Body of pancreas (tissue), 4 donors: ENCODE measurements at places on chromosomes 4 and X. TPM values are rescaled to one million over a fixed set of nuclear protein-coding genes. Genes with fewer than 3 reads are reported as not detected.

Gene SSX4B
- not detected for total RNA-seq

Gene CFP
- not detected for total RNA-seq

Gene EVC
- 30.0 TPM for total RNA-seq

Gene PRDM5
- total RNA-seq = 36.3 TPM

Gene CSN1S1
- total RNA-seq = 2.3 TPM

Gene GAGE12H
- not detected for total RNA-seq

Gene ACE2
- total RNA-seq = 6.2 TPM

Gene IL21
- not detected for total RNA-seq

Gene C4orf36
- 3.6 TPM for total RNA-seq

Gene AWAT1
- not detected for total RNA-seq

Gene SORBS2
- 210 TPM for total RNA-seq

Gene GNRHR
- not detected for total RNA-seq

Gene GASK1B
- 22.3 TPM for total RNA-seq

Gene BEND2
- total RNA-seq = not detected

Gene GUCY1B1
- 9.6 TPM for total RNA-seq

Gene EREG
- total RNA-seq = not detected

Gene MAGEA8
- total RNA-seq = not detected

Gene ARMCX4
- total RNA-seq = 6.6 TPM

Gene SORCS2
- 0.26 TPM for total RNA-seq

Gene SMIM10L2A
- total RNA-seq = 4.0 TPM

Gene PLXNB3
- 4.2 TPM for total RNA-seq

Gene PTCHD1
- not detected for total RNA-seq

Gene AMTN
- not detected for total RNA-seq

Gene GRIA3
- total RNA-seq = 0.99 TPM
